ENCODE measurements at places on chromosomes 13 and 19.

DNA sequence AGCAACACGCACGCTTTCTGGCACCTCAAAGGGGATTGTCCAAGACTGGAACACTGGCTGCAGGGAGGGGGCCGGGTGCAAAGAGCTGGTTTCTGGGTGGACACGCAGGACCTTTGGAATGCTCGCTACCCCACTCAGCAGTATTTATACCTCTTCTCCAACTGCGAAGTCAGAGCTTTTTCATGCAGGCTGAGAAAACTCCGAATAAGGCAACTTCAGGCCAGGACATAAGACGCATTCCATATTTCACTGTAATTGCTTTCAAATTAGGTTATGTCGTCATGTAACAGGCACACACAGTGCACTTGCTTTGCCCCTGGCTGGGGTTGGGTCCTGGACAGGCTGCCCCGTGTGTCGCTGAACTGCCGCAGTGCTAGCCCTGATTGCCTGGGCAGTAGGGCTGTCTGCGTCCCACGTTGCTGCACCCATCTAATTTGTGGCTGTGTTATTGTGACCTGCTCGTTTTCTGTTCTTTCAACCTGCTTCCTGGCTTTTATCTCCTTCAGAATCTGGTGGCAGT lies 44.5 kb downstream of the ACTN4 start:
- DNase-seq, result no peak

DNA sequence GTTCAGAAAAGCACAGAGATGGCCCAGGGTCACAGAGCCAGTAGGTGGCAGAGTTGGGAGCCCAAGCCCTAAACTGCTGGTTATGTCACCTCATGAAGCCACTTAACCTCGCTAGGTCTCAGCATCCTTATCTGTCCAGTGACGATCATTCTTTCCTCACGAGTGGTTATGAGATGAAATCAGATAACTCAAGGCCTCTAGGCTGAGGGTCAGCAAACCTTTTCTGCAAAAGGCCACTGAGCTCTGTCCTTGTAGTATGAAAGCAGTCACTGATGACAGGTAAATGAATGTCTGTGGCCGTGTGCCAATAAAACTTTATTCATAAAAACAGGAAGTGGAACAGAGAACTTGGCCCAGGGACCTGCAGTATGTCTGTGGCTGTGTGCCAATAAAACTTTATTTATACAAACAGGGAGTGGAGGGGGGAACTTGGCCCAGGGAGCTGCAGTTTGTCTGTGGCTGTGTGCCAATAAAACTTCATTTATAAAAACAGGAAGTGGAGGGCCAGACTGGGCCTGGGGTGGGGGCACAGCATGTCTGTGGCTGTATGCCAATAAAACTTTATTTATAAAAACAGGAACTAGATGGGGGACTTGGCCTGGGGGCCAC lies 71.2 kb downstream of the GNG7 start:
- DNase-seq, result no peak

- no peak for DNase-seq
These were observed 184.7 kb downstream of the LACC1 start for GRCh38 chr13:44064357-44064756.

GRCh38 chr13:24269821-24270220 lies 39.6 kb upstream of the C1QTNF9 start:
- DNase-seq, result no peak

DNA sequence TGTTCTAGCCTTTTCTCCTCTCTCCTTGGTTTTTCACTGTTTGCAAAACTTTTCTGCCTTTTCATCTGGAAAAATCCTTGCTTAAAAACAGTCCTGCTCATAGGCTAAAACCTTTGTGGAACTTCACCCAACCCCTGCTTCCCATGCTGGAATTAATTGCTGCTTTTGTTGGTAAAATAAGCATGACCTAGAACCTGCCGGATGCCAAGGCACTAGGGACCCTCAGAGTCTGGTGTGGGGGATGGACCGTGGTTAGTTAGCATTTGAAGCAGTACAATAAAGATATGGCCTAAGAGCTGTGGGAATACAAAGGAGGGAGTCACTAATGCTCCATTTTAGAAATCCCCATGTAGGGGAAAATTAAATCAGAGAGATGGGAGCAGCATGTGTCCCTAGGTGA lies 326.3 kb downstream of the KCNRG start:
- DNase-seq, result no peak

DNA sequence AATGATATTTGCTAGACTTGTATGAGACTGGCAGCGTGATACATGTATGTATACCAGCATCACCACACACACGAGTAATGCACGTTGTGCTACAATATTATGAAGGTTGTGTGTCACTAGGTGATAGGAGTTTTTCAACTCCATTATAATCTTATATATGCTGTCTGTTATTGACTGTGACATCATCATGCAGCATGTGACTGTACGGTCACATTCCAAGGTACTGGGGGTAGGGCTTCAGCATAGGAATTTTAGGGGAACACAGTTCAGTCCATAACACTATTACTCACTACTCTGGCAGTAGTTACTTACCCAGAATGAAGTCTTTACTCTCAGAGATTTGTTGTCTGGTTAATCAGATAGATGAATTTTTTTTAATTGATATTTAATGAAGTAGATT lies 91.1 kb downstream of the CDK8 start:
- no peak for DNase-seq

GRCh38 chr19:33399081-33399744 lies 25.7 kb downstream of the CEBPG start:
- DNase-seq, result no peak

DNA sequence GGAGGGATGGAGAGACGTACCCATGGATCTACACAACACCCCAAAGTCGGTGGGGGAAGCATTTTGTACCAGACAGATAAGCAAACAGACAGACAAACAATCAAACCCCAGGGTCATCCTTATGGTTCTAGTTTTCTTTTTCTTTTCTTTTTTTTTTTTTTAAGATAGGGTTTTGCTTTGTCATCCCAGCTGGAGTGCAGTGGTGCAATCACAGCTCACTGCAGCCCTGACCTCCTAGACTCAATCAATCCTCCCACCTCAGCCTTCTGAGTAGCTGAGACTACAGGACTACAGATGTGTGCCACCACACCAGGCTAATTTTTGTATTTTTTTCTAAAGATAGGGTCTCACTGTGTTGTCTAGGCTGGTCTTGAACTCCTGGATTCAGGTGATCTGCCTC lies 17.9 kb upstream of the FBL start:
- DNase-seq, result no peak

DNA sequence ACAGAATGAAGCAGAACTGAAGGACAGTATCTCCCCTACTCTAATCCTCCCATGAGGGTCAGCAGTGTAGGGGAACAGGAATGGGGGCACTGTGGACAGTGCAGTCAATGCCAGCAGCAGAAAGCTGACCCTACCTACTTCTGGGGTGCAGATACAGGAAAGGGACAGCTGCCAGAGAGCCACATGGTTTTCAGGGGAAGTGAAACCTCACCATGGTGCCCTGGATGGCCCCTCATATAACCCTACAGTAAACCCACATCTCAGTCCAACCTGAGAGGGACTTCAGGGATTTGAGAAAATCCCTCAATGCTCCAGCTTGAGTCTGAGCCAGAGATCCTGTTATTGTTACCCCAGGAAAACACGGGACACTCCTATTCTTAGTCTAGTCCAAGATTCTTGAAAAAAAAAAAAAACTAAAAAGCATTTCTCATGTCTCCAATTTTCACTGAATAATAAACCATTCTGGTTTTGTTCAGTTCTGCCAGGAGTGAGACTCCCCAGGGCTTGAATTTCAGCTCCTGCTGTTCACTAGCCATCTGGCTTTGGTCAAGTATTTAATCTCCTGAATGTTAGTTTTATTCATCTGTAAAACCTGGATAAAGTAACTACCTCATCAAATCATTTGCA lies 511.6 kb upstream of the ARGLU1 start:
- no peak for DNase-seq

DNA sequence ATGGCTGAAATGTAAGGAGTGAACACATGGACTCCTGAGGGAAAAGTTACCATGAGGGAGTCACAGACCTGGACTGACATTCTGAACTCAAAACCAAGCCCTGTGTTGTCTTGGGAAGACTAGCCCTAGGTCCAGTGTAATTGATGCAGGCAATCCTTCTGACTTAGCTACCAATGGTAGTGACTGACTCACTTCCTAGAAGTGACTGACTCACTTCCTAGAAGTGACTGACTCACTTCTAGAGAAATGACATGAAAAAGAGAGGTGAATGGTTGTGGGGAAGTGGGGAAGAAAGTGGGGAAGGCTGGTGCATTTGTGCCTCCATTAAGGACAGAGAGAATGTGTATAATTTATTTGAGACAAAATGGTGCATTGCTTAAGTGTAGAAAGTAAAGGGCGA lies 49.9 kb downstream of the EDNRB start:
- no peak for DNase-seq

DNA sequence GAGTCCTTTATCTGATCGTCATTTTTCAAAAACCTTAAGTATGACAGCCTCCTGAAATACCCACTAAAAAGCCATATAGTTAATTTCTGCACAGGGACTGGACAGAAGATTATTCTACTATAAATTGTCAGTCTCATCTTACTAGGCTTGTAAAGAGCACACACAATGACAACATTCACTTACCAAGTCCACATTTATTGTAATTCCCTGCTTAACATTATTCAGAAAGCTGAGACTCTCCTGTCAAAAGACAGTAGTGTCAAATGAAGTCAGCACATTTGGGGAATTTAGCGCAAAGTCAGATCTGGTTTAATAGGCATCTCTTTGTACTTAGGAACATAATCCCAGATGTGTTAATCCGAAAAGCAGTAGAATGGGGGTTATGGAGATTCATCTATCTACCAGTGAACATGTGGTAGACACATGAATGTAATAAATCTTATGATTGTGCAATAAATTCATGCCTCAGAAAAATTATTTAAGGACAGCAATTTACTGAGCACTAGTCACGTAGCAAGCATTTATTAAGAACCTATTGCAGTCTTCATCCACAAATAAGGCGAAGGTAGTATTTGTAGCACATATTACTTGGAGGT lies 224.6 kb upstream of the GPC6 start:
- DNase-seq, result no peak

DNA sequence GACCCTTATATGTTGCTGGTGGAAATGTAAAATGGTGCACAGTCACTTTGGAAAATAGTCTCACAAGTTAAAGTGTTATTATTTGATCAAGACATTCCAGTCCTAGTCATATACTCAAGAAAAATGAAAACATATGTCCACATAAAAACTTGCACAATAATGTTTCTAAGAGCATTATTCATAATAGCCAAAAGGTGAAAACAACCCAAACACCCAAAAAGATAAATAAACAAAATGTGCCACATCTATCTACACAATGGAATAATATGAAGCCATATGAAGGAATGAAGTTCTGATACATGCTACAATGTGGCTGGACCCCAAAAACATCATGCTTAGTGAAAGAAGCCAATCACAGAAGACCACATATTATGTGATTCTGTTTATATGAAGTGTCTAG lies 14.4 kb upstream of the AKAP8 start:
- no peak for DNase-seq

- no peak for DNase-seq
These were observed 25.2 kb downstream of the ZNRF4 start for GRCh38 chr19:5480427-5480836.

- DNase-seq, result no peak
These were observed 349.5 kb upstream of the MIR17HG start for GRCh38 chr13:90997951-90998350.

- DNase-seq, result peak; percentile 28
These were observed 881.9 kb downstream of the SLITRK6 start for GRCh38 chr13:84917252-84917878.

- DNase-seq, result no peak
These were observed 965 bp downstream of the TTC9B start for GRCh38 chr19:40217027-40217810.

- DNase-seq, result no peak
These were observed 43.9 kb downstream of the RCBTB2 start for GRCh38 chr13:48488995-48489394.

GRCh38 chr13:70375718-70376117 lies 267.5 kb upstream of the KLHL1 start:
- no peak for DNase-seq

GRCh38 chr13:73782450-73783449 lies 351.5 kb downstream of the KLF12 start:
- DNase-seq, result no peak

DNA sequence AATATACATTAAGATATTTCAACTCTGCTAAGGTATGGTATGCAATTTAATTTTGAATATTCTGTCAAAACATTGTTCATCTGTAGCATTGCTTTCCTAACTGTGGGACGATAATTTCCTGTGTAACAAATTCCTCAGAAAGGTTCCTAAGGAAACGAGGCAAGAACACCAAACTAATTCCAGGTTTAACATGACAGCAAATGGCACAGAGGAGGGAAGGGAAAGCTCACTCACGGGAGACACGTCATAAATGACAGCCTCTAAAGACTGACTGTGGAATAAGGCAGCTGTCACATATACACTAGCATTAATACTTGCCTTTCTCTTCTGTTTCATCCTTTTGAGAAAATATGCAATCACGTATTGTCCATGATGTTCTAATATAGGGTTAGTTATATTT lies 380.6 kb downstream of the LIG4 start:
- no peak for DNase-seq

DNA sequence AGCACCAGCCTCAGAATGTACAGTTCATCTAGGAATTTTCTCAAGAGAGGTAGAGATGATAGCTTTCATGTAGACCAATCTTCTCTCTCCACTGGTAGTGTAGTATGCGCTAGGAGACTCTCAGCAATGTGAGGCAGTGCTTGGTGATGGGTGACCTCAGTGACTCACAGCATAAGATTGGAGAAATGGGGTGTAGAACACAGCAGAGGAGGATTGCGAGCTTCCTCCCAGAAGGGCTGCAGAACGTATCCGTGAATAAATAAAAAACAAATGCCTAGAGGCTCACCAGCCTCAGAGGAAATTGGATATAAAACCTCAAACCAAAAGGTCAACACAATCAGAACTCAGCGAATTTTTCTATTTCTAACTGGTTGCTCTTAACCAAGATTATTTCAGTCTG lies 182.9 kb upstream of the RXFP2 start:
- no peak for DNase-seq

- DNase-seq, result no peak
These were observed at the start of gene SPTBN4 for GRCh38 chr19:40466985-40467734. TSS of gene SPTBN4 (plus strand) at chr19:40467001. CDS start at chr19:40472622, 5,621 bp downstream.

GRCh38 chr13:89454681-89455080 lies 1783.5 kb downstream of the SLITRK5 start:
- no peak for DNase-seq

DNA sequence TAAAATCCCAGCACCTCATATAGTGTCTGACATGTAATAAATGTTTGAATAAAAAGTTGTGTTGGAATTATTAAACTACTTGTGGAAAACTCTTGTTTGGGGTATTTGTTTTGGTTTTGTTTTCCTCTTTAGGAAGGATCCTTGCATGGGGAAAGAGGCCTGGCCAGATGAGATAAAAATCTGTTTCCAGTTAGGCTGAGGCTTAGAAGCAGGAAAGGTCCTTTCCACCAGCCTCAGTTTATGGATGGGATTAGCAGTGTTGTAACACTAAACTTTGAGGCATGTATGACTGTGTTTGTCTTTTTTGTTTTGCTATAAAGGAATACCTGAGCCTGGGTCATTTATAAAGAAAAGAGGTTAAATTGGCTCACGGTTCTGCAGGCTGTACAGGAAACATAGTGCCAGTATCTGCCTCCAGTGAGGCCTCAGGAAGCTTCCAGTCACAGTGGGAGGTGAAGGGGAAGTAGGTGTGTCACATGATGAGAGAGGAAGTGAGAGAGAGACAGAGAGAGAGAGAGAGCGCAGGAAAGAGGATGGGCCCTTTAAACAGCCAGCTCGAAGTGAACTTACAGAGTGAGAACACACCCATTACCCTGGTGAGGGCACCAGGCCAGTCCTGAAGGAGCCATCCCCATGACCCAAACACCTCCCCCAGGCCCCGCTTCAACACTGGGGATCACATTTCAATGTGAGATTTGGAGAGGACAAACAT lies 21.6 kb downstream of the SPATA13 start:
- no peak for DNase-seq

- DNase-seq, result no peak
These were observed 279.1 kb downstream of the FGF9 start for GRCh38 chr13:21949818-21950429.
